Suppressor macrophage (primary cell): ENCODE measurements at places on chromosomes 16 and 17.

- DNase-seq = no peak
Measured at GRCh38 chr17:79633154-79633553, 22.3 kb upstream of the RBFOX3 start.

- DNase-seq = no peak
Measured at GRCh38 chr17:35616536-35616935, 29.4 kb downstream of the AP2B1 start.

GRCh38 chr16:78551487-78552085 lies 452.1 kb downstream of the WWOX start:
- no peak for DNase-seq

GRCh38 chr17:80792373-80792781 lies 199.3 kb upstream of the CHMP6 start:
- no peak for DNase-seq

GRCh38 chr16:17193566-17194100 lies 277.1 kb downstream of the XYLT1 start:
- peak; percentile 19 for DNase-seq

DNA sequence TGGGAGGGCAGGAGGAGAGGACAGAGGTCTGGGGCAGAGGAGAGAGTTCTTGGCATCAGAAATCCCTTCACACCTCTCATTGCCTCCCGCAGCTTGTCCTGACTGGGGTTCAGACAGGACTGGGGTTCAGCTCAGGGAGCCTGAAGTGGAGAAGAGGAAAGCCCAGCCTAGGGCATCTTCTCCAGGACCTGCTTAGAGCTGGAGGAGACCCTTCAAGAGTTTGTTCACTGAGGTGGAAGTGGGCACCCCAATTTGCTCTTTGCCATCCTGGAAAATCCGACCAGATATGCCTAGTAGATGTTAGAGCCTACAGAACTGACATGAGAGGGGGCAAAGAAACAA lies 2.0 kb downstream of the HOXB3 start:
- DNase-seq = no peak

- no peak for DNase-seq
Measured at GRCh38 chr17:81537856-81538555, 9.8 kb downstream of the FSCN2 start.

- DNase-seq = no peak
Measured at GRCh38 chr17:79955167-79955549, 80.5 kb downstream of the TBC1D16 start.

DNA sequence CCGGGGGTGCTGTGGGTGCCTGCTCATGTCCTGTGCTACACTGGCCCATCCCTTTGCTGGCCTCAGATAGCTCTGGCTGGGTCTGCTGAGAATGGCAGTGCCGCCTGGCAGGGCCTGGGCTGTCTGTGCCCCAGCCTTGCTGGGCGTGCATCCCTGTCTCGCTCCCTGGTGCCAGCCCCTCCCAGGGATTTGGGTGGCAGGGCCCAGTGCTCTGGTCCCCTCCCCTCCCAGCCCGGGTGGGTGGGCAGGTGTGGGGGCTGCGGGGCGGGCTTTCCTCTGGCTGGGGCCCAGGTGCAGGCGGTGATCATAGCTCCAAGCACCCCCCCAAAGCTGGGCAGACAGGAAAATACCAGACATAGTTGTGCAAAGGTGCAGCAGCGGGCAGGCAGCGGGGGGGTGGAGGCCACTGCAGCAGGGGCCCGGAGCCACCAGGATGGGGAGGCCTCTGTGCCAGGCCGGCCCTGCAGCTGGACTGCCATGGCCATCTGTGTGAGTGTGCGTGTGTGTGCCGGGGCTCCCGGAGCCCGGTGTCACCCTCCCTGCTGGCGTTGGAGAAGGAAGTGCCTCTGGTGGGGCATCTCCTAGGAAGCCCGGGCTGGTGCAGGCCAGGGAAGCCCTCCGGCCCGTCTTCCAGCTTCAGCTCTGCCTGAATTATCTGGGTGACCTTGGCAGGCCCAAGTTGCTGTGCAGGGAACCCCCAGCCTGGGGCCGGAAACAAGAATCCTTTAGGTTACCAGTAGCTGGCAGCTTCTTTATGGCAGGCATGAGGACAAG lies 7.4 kb downstream of the GLIS2 start:
- DNase-seq = no peak

DNA sequence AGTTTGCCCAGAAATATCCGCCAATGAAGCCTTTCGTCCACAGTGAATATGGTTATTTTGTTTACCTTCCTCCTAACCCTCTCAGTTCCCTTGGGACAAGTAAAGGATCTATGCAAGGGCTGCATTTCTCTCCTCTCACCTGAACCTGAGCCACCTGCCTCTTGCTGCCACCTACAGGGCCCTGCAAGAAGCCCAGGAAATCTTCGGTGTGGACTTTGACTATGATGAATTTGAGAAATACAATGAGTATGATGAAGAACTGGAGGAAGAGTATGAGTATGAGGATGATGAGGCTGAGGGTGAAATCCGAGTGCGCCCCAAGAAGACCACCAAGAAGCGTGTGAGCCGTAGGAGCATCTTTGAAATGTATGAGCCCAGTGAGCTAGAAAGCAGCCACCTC lies 14.0 kb downstream of the SUPT6H start:
- DNase-seq = no peak

DNA sequence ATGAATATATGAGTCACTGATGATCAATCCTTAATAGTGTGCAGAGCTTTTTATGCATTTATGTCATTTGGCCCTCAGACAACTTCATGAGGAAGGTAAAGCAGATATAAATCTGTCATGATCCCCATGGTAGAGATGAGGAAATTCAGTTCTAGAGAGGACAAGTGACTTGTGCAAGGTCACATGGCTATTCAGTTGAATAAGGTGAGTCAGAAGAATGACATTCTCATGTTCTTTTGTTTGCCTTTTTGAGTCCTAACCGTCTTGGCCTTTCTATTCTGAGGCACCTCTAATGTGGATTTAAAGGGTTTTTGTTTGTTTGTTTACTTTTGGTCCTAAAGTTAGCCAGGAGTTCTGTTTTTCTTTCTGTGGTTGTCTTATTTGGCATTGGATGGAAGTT lies 116.2 kb upstream of the ELAC2 start:
- no peak for DNase-seq

GRCh38 chr17:66830451-66830850 lies 4.5 kb upstream of the CACNG5 start:
- DNase-seq = no peak

DNA sequence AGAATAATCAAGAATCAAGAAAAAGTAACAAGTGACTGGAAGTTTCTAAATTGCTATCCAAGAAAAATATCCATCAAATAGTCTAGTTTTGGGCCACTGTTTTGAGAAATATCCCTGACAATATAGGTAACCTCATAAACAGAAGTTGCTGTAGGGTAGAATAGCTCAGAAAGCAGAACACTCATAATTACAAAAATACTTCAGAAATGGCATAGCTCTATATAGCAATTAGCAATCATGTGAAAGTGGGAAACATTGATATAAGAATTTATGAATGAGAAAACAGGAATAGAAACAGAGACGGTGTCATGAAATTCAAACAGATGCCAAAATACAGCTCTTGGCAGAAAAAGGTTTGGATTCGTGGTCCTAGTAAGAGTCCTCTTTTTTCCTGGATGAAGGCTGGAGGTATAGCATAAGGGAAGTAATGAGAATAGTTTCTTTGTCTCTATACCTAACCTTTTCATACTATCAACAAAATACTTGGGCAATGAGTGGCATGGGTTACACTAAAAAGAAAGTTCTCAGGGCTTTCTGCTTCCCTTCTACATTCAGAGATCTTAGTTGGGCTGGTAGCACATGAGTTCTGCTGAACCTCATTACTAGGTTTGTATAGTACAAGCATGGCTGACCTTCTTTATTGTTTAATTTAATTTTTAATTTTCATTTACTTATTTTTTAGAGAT lies 33.5 kb downstream of the SPAG9 start:
- peak; percentile 38 for DNase-seq

DNA sequence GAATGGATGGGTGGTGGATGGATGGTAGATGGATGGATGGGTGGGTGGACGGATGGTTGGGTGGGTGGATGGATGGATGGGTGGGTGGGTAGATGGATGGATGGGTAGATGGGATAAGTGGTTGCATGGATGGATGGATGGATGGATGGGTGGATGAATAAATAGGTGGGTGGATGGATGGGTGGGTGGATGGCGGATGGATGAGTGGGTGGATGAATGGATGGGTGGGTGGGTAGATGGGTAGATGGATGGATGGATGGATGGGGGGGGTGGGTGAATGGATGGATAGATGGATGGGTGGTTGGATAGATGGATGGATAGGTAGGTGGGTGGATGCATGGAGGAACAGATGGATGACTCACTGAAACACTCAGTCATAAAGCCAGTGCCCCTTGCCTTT lies 51.0 kb upstream of the FASN start:
- no peak for DNase-seq

- no peak for DNase-seq
Measured at GRCh38 chr16:9778849-9779248, 403.4 kb downstream of the GRIN2A start.

DNA sequence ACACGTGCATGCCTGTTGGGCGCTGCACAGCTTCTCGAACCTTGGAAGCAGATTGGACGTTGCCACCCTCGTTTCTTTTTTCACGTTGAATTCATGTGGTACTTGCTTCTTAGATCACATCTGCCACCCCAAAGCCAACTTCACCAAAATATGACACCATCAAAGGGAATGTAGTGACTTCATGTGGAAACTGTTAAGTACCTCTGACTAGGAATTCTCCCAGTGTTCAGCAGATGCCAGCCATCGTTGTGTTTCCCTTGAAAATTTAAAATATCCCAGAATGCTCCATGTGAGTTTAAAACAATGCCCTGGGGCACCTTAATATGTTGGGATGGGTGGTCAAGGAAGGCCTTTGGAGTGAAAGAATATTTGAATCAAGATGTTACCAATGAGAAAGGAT lies 22.6 kb upstream of the FAM20A start:
- no peak for DNase-seq

- no peak for DNase-seq
Measured at GRCh38 chr17:81380666-81381518, 14.4 kb upstream of the BAHCC1 start.

GRCh38 chr16:49262501-49262900 lies 19.1 kb downstream of the CBLN1 start:
- no peak for DNase-seq

- peak; percentile 94 for DNase-seq
Measured at GRCh38 chr17:78383725-78384471, 5.4 kb downstream of the PGS1 start.

- DNase-seq = no peak
Measured at GRCh38 chr17:65931246-65932149, 260.4 kb downstream of the CEP112 start.

DNA sequence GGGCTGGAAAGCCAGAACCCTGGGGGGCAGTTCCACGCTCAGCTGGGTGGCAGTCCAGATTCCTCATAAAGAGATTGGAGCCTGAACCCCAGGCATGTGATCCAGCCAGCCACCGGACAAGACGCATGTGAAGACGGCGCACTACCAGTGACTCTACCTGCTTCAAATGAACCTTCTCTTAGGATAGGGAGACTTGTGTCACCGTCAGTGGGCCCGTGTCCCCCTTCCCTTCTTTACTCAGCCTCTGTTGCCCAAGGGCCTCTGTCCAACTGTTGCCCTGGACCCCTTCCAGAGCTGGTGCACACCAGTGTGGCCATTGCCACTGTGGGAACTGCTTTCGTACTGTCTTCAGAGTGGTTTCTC lies 18.2 kb downstream of the CLUAP1 start:
- no peak for DNase-seq

GRCh38 chr16:2598723-2599122 lies 60.9 kb downstream of the PDPK1 start:
- no peak for DNase-seq
